A673 (cell line): ENCODE measurements at places on chromosomes 6 and 20.
A peak's percentile ranks its signal among the peaks of the same experiment; 100 is the strongest.

DNA sequence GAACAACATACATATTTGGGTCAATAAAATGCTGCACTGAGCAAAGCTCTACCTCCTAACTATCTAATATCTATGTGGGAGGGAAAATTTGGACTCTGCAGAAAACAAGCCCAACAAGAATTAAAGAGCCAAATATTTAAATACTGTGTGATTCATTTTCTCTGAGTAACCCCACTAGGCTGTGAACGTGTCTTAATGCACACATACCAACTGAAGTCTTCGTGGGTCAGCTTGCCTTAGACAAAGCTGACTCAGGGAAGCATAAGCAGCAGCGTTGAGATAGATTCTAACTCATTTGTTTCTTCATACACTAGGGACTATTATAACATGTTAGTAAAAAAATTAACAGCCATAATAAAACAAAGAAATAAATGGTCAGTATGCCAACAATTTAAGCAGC, 114.3 kb downstream of the GJA1 start:
- no peak for DNase-seq

GRCh38 chr6:149984773-149985172, 21.0 kb downstream of the ULBP1 start:
- DNase-seq = no peak

- DNase-seq = peak; percentile 61
Observed at GRCh38 chr6:3610206-3610605, 141.3 kb downstream of the PXDC1 start.

GRCh38 chr6:124026694-124027093, 223.0 kb downstream of the NKAIN2 start:
- DNase-seq = no peak

- DNase-seq = no peak
Observed at GRCh38 chr20:37295595-37295994, 6.1 kb downstream of the MANBAL start.

- no peak for DNase-seq
Observed at GRCh38 chr6:66948106-66948505, 1241.1 kb upstream of the EYS start.

DNA sequence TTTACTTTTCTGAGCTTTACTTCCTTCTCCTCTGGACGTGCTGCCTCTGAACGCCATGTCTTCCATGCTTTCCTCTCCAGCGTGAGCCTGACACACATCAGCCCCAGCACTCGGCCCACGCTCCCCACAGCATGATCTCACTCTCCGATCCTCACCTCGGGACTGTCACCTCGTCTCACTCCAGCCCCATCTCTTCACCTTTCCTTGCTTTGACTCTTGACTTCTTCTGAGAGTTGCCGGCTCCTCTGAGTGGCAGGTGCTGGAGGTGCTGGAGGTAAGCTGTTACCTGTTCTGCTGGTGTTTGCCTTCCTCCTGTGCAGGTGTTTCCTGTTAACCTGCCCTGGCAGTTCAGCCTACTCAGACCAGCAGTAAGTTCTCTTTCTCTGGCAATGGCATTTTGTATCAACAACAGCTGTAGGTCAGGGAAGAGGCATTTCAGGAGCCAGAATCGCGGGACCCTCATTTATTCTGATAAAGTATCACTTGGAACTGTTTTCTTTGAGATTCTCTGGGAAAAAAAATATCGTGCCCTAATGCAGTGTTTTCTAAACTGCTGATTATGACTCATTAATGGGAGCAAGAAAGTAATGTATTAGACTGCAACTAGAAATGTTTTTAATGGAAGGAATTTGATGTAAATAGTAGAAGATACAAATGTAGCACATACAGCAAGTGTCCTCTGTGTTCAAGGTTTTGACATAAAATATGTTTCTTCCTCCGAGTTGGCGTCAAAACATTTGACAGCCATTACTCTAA, 106.5 kb downstream of the ARID1B start:
- DNase-seq = no peak

DNA sequence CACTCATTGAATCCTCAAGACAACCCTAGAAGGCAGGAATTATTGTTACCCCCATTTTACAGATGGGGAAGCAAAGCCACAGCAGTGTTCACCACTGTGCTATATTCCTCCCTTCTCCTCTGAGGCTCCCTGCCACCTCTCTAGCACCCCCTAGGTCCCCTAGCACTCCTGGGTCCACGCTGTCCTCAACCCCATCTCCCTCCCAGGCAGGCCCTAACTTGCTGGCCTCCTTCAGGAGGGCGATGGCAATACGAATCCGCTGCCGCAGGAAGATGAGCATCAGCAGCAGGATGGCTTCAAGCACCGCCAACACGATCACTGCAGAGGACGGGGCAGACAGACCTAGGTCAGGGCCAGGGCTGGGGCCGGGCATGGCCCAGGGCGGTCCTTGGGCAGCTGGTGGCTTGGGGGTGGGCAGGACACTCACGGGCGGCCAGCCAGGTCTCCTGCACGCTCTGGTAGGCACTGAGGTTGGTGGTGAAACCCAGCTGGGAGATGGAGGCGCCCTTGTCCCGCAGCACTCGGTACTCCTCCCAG, 7.8 kb upstream of the NEU1 start:
- DNase-seq = no peak

DNA sequence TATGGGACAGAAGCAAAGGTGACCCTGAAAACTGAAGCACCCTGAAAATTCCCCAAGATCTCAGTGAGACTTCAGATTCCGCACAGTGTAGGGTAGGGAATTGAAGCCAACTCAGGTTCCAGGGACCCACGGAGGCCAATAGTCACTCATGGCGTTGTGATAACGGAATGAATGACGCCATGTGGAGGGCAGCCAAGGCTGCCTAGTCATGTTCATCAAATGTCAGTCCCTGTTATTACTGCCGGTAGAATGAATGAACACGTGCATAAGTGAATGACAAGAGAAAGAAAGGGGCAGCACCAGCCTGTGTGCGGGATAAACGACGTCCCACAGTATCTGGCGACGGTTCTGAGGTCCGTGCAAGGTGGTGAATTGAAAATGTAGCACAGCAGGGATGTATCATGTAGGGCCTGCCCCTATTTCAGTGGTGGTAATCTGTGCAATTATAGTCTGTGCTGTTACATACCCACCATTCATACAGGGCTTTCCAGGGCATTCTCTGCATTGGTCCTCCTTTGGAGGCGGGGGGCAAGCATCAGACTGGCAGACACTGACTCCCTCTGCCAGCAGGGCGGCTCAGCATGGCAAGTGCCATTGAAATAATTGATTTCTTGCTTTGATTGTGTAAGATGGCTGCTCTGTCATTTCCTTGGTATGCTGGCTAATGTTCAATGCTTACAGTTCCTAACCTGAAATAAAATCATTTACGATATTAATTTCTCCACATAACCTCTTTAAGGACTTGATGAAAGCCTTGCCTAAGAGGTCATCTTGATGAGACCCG, 386.9 kb downstream of the CDH4 start:
- peak; percentile 38 for DNase-seq

DNA sequence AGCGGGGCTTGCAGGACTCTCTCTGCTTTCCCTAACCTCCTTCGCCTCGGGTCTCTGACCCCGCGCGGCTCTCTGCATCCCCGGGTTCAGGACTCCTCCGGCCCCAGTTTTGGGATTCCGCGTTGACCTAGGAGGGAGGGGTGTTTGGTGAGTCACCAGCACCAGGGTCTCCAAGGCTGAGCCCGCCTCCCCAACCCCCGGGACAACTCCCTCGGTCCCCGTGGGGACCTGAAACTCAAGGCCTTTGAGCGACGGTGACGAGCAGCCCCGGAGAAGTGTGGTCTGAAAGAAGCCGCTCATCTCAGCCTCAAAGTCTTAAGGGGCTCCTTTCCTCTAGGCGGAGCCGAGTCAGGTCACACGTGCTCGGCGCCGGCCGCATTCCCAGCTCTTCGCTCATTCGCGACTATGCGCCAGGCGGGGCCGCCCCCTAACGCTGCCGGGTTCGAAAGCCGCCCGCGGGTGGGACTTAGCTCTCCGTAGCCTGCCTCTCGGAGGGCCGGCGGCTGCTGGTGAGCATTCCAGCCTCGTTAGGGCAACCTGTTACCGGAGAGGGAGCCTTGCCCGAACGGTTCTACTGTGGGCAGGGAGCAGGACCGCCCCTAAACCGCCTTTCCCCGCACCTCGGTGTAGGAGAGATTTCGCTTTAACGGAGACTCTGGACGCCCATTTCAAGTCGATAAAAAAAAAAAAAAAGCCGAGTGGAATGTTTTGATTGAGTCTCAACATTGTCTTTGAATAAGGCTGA, 3.0 kb upstream of the PRDM13 start:
- peak; percentile 74 for DNase-seq
